ENCODE measurements at places on chromosomes 12 and 14.

- DNase-seq = no peak
These were observed 10.0 kb upstream of the IFI27L2 start for GRCh38 chr14:94139421-94139820.

DNA sequence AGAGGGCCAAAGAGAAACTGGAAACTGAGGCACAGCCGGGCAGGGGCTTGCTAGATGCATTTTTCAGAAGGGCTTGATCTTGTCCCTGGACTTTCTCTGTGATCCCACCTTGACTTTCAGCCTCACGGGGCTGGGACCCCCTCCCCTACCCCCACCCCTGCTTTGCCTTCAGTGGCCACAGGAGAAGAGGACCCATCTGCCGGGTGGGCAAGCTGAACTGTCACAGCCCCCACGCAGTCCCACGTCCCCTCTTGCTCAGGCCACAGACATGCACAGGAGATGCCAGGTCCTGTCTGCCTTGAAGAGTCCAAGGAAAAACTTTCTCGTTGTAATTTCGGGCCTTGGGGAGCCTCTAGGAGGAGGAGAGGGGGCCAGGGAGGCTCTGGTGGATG is 158.9 kb downstream of the KIF26A start:
- DNase-seq = no peak

DNA sequence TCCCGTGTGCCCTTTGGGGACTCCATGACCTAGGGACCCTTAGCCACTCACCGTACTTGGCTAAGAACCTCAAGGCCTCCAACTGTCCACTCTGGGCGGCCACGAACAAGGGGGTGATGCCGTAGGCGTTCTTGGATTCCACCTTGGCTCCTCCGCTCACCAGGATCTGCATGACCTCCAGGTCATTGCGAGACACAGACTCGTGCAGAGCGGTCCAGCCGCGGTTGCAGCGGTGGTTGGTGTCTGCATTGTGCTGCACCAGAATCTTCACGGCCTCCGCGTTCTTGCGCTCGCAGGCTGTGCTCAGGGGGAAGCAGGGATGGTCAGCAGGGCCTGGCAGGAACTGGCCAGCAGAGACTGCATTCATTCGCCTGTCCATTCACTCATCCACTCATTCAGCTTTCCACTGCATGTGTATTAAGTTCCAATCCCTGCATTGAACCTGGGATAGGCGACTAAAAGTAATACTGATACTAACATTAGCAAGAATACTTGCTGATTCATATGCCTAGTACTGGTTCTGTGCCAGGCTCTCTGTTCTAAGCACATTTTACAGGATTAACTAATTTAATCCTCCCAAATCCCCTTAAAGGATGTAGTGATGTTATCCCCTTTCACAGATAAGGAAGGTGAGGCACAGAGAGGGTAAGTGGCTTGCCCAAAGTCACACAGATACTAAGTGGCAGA is 23.9 kb downstream of the FAM181A start:
- DNase-seq = no peak

DNA sequence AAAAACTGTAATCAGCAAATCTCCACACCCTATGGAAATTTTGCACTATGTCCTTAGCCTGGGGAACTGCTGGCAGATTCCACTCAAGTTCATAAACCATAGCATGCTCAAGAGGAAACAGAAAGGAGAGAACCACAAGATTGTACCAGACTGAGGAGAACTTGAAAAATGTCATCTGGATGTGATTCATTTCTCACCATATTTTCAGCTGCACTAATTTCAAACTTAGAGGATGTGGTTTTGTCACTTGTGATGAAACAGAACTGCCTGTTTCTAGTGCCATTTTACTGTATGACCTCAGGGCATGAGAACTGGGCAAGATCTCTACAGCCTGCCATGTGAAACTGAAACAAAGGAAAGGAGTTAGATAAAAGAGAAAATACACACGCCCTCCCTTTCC is 1493.1 kb upstream of the FLRT2 start:
- no peak for DNase-seq

DNA sequence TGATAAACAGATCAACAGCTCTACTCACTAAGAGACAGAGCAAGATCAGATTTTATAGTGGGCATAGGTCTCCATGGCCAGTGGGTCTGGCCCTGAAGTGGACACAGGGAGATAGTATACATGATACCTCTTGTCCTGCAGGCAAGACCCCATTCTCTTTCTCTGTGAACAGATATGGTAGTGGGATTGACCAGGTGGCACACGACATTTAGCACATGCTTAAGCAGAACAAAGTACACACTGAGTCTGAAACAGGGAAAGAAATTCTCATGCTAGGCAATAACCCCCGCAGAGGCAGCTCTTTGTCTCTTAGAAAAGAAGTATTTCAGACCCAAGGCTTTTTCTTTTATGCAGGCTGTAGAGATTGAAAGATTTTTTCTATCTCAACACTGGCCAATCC is 1331.2 kb downstream of the FSCB start:
- no peak for DNase-seq

DNA sequence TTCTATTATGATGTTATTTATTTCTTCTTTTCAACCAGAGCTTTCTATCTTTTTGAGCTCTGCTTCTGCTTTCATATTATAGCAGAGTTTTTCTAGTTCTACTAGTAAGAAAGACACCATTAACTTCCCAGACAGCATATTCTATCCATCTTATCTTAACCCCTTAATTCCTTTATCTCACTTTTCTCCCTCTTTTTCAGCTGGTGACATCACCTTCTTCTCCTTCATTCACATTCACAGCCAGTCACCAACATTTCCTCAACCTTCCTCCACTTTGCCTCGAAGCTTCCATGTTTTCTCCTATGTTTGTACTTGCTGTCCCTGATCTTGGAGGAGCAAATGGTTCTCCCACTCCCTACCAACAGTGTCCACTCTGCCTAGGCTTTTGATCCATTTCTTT is 3.5 kb upstream of the CSRP2 start:
- no peak for DNase-seq

GRCh38 chr12:69846976-69847375 is 21.9 kb downstream of the MYRFL start:
- DNase-seq = no peak

All from RWPE1 (cell line).